ENCODE measurements at places on chromosomes 11 and 22.

DNA sequence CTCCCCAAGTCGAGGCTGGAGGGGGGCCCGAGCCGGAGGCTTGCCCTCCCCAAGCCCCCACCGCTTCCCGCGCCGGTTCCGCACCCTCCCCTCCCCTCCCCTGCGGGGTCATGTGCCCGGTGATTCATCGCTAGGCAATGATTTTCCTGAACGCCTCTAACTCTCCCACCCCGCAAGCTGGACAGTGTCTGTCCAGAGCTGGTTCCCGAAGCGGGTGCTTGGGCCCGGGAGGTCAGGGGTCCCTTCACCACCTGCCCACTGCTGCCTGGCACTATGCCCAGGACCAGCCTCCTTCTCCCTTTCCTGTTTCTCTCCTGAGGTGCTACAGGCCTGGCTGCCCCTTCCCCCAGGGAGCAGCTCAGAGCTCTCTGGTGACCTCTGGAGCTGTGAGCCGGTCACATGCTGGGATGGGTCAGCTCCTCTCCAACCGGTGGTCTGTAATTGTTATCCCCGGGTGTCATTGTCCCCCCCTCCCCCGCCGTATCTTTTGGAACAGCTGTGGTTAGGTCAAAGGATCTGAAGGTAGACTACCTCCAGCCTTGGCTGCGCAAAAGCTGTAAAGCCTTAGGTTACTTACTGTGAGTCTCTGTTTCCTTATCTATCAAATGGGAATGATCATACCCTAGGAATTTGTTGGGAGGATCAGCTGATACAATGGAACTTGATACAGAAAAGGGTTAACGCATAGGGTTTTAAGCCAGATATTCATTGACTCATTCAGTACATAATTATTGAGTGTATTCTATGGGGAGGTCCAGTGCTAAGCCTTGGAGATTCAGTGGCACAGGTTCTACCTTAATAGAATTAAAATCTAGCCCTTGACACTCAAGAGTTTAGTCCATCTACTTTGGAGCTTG is 753 bp downstream of the STX3 start:
- peak; percentile 30 for DNase-seq

- no peak for DNase-seq
These were observed 107.8 kb downstream of the CD44 start for GRCh38 chr11:35246745-35247144.

DNA sequence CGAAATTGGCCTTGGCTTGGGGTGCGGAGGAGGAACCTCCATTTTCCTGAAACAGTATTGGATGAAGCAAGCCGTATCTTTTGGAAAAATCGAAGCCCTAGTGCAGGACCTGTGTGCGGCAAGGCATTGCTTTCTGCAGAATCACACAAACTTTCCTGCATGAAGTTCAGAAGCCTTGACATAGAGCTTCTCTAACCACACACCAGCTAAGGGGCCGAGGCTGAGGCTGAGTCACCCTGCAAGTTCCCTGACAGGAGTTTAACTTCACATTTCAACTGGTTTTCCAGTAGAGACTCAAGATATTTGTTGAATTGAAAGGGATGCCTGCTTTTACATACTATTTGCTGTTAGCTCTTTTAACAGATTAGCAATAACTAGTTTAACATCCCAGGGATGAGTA is 67.8 kb downstream of the TCF20 start:
- DNase-seq = peak; percentile 31

GRCh38 chr11:105000167-105000566 is 22.8 kb downstream of the CASP5 start:
- no peak for DNase-seq

DNA sequence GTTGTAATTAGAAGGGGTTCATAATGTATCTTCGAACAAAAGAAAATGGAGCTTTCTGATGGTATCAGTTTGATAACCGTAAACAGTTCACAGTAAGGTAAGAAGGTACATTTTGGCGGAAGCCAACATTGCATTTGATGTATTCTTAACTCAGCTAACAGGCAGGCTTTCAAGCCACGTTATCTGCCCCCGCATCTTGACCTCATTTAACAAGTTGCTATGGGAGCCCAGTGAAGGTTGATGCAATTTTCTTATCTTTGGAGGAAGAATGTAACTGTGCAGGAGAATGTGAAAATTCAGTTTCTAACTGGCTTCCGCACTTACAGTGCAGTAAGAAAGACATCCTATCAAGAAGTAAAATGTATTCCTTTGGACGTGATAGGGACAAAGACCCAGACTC is 110.6 kb downstream of the ETS1 start:
- peak; percentile 67 for DNase-seq

- no peak for DNase-seq
These were observed 418.6 kb downstream of the FAM181B start for GRCh38 chr11:82315093-82315492.

DNA sequence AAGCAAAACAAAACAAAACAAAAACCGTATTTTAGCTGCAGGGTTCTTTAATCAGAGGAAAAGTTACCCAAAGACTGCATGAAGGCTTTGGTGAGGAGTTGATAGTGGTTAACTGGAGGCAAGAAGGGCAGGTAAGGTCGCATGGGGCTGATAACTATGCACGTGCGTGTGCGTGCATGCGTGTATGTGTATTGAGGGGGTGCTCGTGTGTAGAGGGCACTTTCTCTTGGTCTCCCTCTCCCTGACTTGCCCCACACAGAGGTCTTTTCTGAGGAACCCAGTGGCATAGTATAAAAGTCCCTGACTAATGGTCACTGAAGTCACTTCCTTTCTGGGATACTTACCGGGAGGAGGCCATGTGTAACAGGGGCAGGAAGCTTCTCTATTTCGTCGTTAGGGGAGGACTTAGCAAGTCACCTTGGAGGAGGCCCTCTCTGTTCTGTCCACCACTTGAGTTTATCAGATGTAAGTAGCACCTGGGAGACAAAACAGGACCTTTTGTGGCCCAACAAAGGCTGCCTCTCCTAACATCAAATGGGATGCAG is 20.1 kb upstream of the FCHSD2 start:
- DNase-seq = no peak

DNA sequence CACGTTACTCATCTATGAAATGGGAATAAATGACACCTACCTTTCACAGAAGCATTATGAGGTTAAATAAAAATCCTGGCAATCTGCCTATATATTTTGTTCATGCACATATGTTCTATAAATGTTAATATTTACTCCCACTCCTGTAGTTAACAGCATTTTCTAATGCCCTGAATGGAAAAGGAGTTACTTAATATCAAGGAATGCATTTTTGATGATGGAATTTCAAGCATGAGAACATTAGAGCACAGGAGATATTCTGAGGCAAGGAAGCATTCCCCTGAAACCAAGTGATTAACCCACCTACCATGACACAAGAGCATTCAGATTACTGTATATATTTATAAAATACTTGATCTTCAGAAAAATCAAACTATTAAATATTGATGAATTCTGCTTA is 102.1 kb downstream of the ARHGAP32 start:
- no peak for DNase-seq

DNA sequence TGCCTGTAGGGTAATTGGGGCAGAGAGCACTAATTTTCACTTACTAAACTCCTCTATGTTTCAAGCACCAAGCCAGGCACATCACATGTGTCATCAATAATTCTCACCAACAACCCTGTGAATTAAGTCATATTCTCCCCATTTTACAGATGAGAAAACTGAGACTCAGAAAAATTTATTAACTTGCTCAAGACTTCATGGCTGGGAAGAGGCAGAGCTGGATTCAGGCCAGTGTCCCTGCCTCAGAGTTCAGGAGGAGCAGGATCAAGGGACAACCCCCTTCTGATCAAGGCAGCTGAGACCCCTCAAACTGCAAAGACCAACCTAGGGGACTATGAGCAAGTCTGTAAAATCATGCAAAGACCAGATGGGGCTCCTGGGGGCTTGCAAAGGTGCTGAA is 2.1 kb downstream of the SMIM35 start:
- no peak for DNase-seq

GRCh38 chr22:47540011-47540410 is 777.6 kb downstream of the TBC1D22A start:
- DNase-seq = no peak

Data from stimulated activated CD8-positive, alpha-beta memory T cell treated with anti-CD3 and anti-CD28 coated beads, Interleukin-7, amount 100 ng/mL, for 4 hours (primary cell).